Activated CD4-positive, alpha-beta memory T cell treated with anti-CD3 and anti-CD28 coated beads for 36 hours (primary cell): ENCODE measurements at places on chromosomes 3 and 15. TPM values are rescaled to one million over a fixed set of nuclear protein-coding genes. Genes with fewer than 3 reads are reported as not detected.

- no peaks in the 10 kb centered on the region for H3K27me3 ChIP-seq
- DNase-seq, result no peak
- H3K27ac ChIP-seq, result no peak overlapping the region
- no peaks in the 10 kb centered on the region for H3K36me3 ChIP-seq
- no peak overlapping the region for H3K4me3 ChIP-seq
Measured at GRCh38 chr15:32972686-32973085, 221.8 kb downstream of the FMN1 start.

DNA sequence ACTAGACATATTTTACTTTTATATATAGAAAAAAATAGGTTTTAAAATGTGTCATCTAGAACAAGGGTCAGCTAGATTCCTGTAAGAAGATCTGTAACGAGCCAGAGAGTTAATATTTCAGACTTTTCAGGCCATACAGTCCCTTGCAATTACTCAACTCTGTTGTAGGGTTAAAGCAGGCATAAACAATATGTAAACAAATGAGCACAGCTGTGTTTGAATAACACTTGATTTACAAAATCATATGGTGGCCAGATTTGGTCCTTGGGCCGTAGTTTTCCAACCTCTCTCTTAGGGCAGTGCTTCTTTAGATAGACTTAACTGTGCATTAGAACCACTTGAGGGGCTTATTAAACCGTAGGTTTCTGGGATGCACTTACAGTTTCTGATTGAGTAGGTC lies 19.6 kb downstream of the LRRC57 start:
- no peak overlapping the region for H3K27ac ChIP-seq
- no peaks in the 10 kb centered on the region for H3K4me1 ChIP-seq

DNA sequence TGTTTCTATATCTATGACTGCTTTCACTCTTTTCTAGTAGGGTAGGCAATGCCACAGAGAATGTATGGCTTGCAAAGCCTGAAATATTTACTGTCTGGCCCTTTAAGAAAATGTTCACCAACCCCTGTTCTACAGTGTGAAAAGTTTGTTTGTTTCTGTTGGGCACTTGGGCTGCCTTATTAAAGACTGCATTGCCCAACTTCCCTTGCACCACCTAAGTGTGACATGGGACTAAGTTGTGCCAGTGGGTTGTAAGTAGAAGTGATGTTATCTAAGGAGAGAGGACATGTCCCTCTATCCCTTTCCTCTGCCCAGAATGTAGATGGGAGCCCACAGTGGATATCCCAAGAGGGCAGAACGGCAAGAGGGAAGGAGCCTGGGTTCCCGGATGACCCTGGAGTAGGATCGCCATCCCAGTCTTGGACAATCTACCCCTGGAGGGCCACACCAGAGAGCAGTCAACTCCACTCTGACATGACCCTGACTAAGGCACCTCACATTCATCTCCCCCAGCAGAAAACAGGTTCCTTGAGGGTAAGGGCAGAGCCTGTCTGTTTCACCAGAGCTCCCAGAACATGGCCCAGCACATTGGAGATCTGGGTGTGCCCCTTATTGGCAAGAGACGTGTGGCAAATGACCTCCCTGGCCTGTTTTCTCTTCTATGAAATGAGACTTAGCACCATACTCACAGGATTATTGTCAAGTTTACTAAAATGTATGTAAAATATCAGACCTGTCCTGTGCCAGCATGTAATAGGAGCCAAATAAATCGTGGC lies 138.8 kb downstream of the SMAD6 start:
- DNase-seq, result no peak
- peaks cover 2% of the 10 kb centered on the region for H3K4me1 ChIP-seq
- peaks cover 31% of the 10 kb centered on the region for H3K27me3 ChIP-seq

The WDR93 gene
- not detected for total RNA-seq

The RBP2 gene
- total RNA-seq, result not detected
